ENCODE measurements at places on chromosomes 1 and 21.

DNA sequence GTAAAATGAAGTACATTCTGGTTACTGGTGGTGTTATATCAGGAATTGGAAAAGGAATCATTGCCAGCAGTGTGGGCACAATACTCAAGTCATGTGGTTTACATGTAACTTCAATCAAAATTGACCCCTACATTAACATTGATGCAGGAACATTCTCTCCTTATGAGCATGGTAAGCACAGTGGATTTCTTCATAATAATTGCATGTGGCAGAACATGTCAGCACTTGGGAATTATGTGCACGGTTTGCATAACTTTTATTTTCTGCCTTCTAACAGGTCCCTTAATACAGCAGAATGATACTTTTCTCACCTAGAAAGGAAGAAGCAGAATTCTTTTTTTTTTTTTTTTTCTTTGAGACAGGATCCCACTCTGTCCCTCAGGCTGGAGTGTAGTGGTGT is 3.8 kb downstream of the CTPS1 start:
- no peak for DNase-seq

GRCh38 chr1:227996187-227996950 is 10.4 kb upstream of the WNT3A start:
- no peak for DNase-seq

DNA sequence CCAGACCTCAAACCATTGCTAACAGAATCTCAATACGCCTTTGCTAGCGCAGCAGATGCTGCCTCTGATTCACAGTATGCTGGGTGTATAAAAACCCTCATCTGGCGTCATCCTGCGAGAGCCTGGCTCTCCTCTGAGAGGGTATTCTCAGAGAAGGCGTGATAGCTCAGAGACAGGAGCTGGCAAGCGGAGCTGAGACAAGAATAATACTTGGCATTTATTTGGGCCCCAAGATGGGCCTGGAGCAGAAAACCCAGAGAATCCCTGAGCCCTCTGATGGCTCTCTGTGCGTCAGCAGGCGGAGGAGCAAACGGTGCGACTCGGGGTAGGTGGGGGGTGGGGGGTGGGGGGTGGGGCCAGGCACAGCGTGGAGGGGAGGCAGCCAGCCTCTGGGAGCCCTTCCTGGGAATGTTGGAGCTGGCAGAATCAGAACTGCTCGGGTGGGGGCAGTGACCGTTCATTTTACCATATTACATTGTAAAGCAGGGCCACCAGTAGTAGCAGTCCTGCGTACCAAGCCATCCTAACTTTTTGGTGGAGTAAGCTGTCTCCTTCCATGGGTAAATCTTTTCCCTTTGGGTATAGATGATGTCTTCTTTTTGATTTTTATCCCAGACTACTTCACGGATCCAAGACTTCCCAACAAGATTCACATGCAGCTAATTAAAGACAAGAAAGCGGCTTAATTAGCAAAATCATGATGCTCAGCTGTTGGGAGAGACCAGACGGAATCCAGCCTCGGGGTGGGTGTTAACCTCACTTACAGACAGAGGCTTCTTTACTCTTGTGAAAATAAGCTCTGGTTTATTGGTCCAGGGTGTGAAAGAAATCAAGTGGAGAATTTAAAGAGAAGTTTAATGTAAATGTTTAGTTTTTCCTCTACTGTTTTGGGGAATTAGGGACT is 7.1 kb downstream of the RIIAD1 start:
- DNase-seq, result no peak

- no peak for DNase-seq
Measured at GRCh38 chr1:171998711-171999110, 157.4 kb downstream of the DNM3 start.

GRCh38 chr1:154987326-154987725 is 4.2 kb downstream of the FLAD1 start:
- no peak for DNase-seq

- no peak for DNase-seq
Measured at GRCh38 chr1:225577241-225577640, 75.7 kb downstream of the ENAH start.

Data from NCI-H1436 (cell line).